Activated gamma-delta T cell (primary cell): ENCODE measurements at places on chromosomes 2 and 18.

DNA sequence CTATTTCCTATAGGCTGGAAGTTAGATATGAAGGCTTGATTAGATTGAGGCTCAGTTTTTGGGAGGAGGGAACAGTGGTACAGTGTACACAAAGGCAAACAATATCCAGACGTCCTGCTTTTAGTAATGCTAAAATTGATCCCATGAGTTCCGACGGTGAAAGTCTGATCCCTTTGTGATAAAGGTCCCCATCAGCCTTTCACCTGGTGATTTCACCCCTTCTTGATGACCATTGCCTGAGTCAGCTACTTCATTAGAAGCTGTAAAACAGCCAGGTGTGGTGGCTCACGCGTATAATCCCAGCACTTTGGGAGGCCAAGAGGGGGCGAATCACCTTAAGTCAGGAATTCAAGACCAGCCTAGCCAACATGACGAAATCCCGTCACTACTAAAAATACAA is 29.7 kb downstream of the TWSG1 start:
- no peak for DNase-seq

- no peak for DNase-seq
Observed at GRCh38 chr2:77513191-77513590, 9.0 kb downstream of the LRRTM4 start.

- DNase-seq = no peak
Observed at GRCh38 chr2:207113414-207113813, 52.3 kb downstream of the KLF7 start.

DNA sequence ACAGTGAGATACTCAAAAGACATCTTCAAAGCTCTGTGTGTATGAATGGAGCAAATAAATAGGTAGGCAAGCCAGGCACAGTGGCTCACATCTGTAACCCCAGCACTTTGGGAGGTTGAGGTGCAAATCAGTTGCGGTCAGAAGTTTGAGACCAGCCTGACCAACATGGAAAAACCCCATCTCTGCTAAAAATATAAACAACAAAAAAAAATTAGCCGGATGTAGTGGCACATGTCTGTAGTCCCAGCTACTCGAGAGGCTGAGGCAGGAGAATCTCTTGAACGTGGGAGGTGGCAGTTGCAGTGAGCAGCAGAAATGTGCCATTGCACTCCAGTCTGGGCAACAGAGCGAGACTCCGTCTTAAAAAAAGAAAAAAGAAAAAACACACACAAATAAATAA is 945.1 kb upstream of the PIK3C3 start:
- no peak for DNase-seq

GRCh38 chr2:203501873-203502272 is 33.2 kb downstream of the RAPH1 start:
- no peak for DNase-seq

DNA sequence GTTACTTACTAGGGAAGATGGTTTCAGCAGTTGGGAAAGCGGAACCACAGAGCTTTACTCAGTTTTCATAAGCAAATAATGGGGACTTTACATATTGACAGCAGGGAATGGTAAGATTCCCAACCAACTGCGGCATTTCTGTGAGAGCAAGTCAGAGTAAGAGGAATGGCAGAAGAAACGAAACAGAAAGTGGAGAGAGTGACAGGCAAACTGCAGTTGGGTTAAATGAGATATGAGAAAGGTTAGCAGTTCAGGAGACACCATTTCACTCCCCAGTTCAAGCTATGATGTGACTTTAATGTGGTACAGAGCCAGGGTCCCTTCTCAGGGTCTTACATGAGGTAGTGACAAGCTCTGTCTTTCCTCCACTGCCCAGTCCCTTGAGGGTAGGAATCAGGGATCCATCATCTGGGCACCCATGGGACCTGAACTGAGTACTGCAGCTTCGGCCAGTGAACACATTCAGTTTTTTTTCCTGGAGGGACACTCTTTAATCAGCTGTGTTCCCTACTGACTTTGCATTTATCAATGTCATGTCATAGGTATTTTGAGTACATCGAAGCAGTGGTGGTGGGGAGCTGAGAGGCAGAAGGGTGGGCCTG is 33.0 kb upstream of the GREB1 start:
- DNase-seq = no peak

DNA sequence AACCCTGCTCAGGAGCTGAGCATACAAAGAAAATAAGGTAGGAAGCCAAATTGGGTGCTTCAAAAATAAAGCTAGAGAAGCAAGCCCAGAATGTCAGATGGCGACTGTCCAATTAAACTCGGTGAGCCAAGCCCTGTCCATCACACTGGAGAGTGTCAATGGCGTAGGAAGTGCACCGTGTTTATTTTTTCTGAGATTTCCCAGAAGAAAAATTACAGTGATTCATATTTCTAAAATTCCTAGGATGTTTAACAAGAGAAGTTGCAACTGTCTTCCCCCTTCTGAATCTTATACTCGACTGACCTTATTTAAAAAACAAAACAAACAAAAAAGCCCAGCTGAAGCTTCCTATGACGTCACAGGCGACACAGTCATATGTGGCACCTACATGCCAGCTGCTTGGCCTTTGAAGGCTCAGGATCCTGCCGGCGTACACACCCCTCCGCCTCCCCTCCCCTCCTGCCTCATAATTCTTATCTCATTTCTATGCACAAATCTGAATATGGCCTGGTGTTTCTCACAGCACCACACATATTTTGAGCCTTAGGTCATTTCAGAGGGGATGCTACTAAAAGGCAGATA is 60.8 kb downstream of the MBP start:
- peak; percentile 23 for DNase-seq

DNA sequence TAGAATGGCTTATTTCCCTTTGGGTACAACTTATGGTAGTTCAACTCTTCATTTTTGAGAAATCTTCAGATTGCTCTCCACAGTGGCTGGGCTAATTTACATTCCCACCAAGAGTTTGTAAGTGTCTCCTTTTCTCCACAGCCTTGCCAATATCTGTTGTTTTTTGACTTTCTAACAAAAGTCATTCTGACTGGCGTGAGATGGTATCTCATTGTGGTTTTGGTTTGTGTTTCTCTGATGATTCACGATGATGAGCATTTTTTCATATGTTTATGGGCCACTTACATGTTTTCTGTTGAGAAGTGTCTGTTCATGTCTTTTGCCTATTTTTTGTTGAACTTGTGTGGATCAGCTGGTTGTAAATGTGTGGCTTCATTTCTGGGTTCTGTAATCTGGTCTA is 871.0 kb downstream of the EPHA4 start:
- no peak for DNase-seq

DNA sequence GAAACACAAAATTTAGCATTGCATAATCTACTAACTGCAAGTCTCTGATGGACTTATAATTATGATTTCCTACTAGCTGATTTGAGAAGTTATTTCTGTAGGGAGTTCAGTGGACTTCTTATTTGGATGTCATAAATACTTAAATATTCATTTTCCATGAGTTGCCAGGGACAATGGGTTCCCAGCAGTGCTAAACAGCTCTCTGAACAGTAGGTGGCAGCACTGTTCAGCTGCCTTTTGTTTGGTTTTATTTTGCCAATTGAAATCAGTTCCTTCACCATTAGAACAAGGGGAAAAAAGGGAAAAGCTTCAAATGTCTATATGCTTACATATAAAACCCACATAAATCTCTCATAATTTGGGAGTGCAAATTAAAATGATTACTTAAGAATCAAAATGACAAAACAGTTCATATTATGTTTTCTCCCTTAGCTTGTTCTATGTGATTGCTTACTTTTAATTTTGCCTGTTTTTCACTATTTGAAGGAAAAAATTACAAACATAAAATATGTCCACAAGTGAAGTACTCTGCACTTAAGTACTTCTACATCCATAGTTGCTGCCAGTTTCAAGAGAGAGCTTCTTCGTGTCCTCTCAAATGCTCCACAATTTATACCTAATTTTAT is 898.9 kb downstream of the CPS1 start:
- no peak for DNase-seq

GRCh38 chr18:8261651-8262091 is 347.6 kb upstream of the RAB12 start:
- no peak for DNase-seq

GRCh38 chr18:58603375-58604067 is 25.4 kb downstream of the ALPK2 start:
- no peak for DNase-seq

DNA sequence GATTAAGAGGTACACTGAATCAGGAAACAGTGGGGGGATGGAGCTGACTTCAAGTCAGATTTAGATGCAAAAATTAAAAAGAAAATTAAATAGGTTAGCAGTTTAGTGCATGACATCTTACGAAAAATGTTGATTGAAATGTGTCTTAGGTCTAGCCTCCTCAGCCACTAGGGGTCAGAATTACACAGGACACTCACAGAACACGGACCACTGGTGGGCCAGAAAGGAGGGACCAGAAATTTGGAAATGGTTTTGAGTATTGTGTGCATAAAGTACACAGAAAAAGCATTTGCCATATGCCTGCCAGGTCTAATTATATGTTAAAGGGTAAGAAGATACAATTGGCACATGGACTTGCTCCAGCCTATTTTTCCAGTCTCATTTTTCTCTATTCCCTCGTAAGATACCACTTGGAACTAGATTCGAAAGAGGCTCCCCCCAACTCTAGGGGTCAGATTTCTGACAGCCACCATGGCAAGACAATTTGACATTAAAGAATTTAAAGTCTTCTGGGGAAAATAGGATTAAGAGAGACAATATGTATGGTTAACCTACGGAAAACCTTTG is 550.2 kb upstream of the SETBP1 start:
- no peak for DNase-seq

DNA sequence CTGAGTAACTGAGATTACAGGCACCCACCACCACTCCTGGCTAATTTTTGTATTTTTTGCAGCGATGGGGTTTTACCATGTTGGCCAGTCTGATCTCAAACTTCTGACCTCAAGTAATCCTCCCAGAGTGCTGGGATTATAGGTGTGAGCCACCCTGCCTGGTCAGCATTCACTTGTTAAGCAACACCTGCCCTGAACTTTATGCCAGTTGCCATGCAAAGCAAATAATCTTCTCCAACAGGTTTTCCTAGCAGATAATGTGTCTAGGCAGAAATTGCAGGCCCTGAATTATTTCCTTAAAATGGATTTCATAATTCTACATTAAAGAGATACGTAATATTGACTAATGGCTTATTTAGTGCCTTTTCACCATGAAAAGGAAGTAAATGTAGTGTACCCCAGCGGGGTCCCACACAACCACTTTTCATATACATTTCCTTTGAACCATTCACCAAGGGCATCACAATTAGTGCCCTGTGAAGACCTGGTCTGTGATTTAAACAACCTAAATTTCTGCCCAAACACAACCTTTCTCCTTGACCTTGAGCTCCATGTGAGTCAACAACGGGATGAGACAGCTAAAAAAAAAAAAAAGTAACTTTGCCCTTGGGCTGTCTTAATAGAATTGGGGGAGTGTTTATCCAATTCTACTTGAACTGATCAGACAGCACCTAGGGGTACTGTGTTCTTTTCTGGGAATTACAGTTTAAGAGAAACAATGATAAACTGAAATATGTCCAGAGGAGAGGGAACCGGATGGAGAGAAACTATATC is 41.6 kb downstream of the EEF1B2 start:
- no peak for DNase-seq

GRCh38 chr2:234335661-234336228 is 161.1 kb downstream of the ARL4C start:
- peak; percentile 12 for DNase-seq

- no peak for DNase-seq
Observed at GRCh38 chr2:224310943-224311625, 90.8 kb downstream of the FAM124B start.

GRCh38 chr2:100919316-100919715 is 82.8 kb upstream of the RPL31 start:
- DNase-seq = no peak

- no peak for DNase-seq
Observed at GRCh38 chr2:128469875-128470274, 151.2 kb upstream of the HS6ST1 start.

- DNase-seq = no peak
Observed at GRCh38 chr2:189504238-189504637, 63.0 kb downstream of the WDR75 start.

GRCh38 chr2:70931376-70932000 is 4.2 kb upstream of the ATP6V1B1 start:
- no peak for DNase-seq
